ENCODE measurements at places on chromosomes 5 and 9. TPM values are rescaled to one million over a fixed set of nuclear protein-coding genes. Genes with fewer than 3 reads are reported as not detected.

DNA sequence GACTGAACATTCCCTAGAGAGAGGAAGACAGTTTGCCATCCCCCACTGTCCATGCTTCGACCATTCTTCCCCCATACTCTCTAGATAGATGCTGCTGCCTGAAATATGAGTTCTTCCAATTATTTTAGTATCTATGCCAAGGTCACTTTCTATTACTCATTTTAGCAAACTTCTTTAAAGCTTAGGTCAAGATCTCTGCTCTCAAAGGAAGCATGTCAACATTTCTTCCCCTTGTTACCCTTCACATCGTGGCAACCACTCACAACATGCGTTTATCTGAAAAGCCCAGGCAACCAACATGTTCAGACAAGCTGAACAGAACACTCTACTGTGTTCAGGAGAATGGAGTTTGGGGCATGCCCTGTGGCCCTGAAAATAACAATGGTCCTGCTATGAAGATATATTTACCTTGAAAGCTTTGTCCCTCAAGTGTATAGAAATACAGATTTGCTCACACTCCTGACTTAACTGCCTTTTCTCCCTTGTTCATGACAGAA lies 138.4 kb upstream of the KIF2A start:
- DNase-seq, result no peak

Gene CNOT8
- 28.9 TPM for total RNA-seq

Gene FLT4
- 3.3 TPM for total RNA-seq

DNA sequence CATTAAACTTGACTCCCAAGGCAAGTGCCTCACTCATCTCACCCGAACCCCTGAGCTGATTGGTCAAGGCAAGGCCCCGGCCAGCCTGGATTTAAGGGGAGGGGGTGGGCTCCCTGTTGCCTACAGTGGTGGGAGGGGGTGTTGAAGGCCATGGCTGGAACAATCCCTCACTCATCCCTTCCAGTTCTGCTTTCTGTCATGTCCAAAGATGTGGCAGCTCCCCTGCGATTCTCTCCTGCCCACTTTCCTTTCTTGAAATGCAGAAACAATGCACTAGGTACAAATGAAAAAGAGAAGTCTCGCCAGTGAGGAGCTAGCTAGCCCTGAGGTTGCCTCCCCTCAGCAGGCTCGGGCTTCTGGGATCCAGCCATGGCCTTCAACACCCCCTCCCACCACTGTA lies 240.9 kb downstream of the SYK start:
- DNase-seq, result no peak

DNA sequence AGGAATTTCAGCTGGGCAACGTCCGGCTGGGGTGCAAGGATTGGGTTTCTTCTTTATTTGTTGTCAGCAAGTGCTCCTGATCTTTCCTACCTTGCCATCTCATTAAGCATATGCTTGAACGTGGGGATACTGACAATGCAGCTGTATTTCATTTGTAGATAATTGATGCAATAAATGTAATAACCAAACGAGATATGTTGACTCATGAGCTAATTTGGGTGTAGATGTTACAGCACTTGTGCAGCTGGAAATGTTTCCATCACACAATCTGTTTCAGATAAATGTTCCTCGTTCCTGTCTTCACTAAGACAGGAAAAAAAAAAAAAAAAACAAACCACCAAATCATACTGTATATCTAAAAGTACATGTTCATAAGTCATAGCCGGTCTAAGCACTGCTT lies 123.8 kb downstream of the DMRT2 start:
- DNase-seq, result no peak

- DNase-seq, result no peak
These were observed 18.9 kb upstream of the FAM174A start for GRCh38 chr5:100516285-100516684.

DNA sequence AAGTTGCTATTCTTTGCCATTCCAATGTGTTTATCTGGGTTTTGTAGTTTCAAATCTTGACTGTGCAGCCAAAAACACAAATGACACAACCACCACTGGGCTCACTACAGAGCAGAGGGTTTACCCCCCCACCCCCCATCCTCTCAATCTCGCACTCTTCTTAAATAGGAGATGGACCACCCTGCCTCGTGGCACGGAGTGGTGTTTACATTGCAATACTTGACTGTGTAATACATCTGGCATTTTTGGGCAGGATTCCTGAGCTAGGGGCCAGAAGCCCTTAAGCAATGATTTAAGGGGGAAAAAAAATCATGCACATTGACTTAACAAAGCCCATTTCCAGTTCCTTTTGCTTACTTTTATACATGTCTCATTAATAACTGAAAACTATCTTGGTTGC lies 19.0 kb downstream of the PTCH1 start:
- no peak for DNase-seq

- DNase-seq, result no peak
These were observed 34.3 kb downstream of the MRPL36 start for GRCh38 chr5:1765141-1765879.

DNA sequence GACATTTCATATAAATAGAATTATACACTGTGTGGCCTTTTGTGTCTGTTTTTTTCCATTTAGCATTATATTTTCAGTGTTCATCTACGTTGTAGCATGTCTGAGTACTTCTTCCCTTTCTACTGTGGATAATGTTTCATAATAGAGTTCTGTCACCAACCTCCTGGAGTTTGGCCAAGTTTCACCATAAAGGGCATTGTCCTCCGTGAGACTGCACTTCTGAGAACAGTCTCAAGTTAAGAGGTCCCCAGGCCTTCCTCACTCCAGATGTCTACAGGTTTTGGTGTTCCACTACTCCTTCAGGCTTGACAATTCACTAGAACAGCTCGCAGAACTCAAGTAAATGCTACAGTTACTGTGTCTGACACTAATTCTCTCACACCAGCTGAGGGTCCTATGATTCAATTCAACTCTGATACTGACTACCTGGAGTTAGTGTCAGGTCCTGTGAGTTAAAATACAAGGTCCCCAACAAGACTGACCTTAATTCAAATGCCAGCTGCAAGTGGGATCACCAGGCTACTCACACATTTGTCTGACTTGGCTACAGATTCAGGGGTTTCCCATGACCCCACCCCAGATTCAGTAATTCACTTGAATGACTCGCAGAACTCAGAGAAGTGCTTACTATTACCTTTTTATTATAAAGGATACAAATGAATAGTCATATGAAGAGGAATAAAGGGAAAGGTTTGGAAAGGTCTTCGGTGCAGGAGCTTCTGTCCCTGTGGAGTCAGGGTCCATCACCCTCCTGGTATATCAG lies 31.1 kb downstream of the SLC35A4 start:
- no peak for DNase-seq

- no peak for DNase-seq
These were observed 59.4 kb upstream of the BASP1 start for GRCh38 chr5:17157916-17158529.

DNA sequence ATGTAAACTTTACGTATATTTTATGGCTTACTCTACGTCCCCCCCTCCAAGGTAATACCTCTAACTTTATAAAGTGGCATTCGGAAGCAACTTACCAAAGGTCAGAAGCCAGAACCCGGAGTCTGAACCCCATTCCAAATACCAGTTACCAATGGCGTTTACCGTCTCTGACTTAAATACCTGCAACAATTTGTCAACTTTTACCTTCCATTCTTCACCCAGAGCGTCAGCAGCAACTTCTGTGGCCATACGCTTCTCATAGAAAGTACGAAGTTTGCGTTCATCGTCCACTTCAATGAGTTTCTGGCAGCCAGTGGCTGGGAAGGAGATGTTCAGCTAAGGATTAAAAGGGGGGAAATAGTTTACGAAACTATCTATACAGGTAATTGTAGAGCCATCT lies 753 bp downstream of the RPS6 start:
- no peak for DNase-seq

Gene GIN1
- total RNA-seq, result 14.8 TPM

DNA sequence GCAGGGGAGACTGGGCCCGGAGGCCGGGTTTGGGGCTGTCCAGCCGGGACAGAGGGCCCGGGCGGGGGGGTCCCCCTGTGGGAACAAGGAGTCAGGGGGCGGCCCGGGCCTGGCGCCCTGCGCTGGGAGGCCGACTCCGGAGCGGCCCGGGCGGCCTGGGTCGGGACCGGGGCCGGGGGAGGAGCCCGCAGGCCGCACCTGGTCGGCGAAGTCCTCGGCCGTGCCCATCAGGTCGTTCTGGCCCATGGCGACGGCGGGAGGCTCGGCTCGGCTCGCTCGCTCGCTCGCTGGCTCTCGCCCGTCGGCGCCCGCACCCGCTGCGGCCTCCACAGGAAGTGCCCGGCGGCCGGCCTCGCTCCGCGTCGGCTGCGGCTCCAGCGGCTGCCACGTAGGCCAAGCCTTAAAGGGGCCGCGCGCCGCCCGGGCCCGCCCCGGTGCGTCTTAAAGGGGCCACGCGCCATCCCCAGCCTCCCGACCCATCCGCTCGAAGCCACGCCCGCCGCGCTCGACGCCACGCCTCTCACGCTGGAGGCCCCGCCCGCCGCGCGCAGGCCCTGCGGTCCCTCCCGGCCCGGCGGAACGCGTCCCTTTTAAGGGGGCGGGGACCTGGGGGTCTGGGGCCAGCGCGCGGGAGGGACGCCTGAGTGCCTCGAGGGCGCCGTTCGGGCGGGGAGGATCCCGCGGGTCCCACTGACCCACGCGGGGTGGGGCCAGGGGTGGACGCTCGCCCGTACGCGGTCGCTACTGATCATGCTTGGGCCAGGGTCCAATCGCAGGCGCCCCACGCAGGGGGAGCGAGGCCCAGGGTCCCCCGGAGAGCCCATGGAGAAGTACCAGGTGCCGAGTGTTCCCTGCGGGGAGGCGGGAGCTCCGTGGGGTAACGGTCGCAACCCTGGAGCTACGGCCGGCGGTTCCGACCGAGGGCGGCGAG lies at the start of the genes STKLD1 and SURF4:
TSS of gene STKLD1 (plus strand) at position 643 of the 931 bp plus-strand sequence. CDS start at position 751, 108 bp downstream.
TSS of gene SURF4 (minus strand) at position 337 of the 931 bp plus-strand sequence. CDS start at position 246, 91 bp downstream.
- peak; percentile 99 for DNase-seq

GRCh38 chr9:69611221-69611620 lies 61.0 kb downstream of the APBA1 start:
- no peak for DNase-seq

GRCh38 chr5:108295578-108296368 lies 86.1 kb downstream of the FBXL17 start:
- no peak for DNase-seq

DNA sequence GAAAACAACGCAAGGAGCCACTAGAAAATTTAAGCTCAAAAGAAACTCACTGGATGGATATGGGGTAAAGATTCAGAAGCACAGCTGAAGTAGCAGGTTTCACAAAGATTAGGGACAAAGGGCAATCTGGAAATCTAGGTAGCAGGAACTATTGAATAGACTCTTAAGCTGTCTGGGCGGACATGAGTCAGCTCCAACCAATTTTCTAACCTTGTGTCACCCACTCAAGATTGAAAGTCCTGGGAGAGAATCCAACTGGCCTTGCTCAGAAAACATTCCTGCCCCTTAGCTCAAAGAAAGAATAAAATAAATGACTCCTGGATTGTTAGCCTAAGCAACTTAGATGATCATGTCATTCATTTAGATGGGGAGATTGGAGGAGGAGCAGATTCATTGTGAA lies 69.2 kb downstream of the STK32A start:
- DNase-seq, result no peak

DNA sequence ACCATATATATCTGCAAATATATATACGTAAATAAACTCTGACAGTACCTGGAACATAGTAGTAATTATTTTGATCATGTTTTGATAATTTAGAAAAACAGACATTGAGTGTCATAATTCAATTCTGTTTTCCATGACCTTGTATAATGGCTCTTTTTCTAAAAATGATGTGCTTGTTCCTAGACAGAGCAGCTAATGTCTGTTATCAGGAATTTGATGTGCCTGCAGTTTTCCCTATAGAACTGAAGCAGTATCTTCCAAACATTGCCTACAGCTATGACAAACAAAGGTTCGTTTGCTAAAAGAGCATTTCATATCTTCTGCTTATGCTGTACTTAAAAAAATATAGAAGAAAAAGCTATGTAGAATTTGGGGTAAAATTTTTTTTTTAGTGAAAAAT lies 5.3 kb downstream of the SETD9 start:
- DNase-seq, result no peak

DNA sequence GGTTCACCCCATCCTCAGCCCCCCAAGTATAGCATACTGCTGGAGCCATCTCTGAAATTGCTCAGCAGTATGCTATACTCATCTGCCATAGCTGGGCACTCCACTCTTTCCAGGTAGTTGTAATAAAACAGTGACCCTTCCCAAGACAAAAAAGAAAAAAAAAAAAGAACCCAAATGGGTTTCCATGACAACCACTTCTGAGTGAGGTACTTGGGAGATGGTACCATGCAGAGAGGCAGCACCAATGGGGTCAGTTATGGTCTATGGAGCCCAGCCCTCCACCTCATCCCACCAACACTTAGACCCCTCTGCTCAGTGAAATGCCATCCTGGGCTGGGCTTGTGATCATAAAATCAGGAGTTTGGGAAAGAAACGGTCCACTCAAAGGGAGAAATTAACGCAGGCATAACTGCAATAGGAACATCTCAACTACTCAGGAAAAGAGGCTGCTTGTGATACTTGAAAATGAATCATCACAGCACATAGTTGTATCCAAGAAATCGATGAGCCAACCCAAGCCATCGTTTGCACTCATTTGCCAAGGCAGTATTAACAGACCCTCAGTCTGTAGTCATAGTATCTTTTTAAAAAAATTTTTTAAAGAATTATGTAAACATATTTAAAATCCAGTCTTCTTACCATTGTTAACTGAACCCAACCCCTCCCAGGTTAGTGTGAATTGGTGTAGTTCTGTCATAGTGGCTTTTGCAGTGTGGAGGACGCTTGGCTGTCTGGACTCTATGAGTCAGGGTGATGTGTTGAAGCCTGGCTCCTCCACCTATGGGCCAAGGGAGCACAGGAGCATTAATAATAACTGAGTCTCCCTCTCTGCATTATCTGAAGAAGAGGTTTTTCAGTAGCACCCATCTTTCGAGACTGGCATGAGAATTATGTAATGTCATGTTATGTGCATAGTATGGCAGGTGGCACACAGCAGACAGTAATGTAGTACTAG lies 402.7 kb downstream of the SPOCK1 start:
- no peak for DNase-seq

DNA sequence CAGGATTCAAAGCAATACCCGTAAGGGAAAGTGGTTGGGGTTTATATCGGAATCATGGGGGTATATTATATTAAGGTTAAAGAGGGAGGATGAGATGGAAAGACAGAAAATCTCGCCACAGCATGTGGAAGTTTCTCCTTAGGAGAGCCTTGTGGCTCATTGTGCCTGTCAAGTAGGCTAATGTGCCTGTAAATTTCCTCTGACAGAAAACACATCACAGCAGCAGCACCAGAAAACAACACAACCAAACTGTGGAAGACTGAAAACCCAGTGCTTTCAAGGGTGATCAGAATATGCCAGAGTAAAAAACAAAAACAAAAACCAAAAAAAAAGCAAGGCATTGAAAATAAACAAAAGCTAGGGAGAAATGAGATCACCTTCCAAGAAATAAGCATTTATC lies 11.3 kb upstream of the MAN2A1 start:
- DNase-seq, result no peak

GRCh38 chr5:89309268-89309667 lies 426.3 kb upstream of the MEF2C start:
- DNase-seq, result no peak

GRCh38 chr5:133121611-133122150 lies 69.9 kb downstream of the HSPA4 start:
- DNase-seq, result peak; percentile 8

DNA sequence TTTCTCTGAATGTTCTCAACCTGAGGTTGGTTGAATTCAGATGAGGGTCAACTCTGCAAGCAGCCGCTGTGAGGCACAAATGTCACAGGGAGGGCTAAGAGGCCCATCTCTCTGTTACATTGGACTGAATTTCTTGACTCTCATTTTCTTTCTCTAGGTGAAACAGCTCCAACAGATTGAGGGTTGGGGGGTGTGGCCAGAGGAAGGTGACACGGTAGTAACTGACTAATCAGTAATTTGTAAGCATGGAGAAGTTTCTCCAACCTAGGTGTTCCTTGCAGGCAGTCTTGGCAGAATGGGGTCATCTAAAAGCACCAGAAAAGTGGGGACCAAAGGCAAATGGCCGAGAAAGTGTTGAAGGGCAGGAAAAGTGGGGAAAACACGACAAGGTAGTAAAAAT lies 16.8 kb downstream of the CCT5 start:
- no peak for DNase-seq

Gene ORM1
- total RNA-seq, result not detected
